ENCODE measurements at places on chromosomes 7 and 10.

DNA sequence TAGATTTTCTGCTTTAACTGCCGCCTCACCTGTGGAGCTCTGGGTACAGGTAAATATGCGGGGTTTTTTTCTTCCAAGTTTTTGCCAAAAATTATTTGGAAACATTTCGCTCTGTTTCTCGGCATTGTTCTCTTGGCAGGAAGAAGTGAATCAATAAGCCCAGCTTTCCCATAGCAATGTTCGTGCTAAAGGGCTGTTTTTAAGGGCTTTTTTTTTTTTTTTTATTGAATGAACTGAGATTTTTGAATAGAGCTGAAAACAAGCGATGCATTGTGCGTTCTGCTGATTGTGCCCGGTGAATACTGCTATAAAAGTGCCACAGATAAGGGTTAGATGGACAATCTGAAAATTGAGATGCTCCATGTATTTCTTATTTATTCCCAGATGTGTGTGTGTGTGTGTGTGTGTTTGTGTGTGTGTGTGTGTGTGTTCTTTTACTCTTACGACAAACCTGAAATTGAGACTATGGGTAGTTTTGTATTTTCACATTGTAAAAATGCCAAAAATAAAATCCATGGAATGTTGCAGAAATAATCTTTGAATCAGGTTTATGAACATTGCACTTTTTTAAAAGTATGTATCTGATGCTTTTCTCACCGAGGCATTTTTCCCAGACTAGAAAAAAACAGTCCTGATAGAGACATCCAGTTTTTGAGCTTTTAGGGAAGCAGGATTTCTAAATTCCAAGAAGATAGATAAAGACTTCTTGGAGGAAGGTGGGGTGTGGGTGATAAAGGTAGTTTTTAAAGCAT lies 30.5 kb downstream of the KIAA1217 start:
- DNase-seq, result no peak

DNA sequence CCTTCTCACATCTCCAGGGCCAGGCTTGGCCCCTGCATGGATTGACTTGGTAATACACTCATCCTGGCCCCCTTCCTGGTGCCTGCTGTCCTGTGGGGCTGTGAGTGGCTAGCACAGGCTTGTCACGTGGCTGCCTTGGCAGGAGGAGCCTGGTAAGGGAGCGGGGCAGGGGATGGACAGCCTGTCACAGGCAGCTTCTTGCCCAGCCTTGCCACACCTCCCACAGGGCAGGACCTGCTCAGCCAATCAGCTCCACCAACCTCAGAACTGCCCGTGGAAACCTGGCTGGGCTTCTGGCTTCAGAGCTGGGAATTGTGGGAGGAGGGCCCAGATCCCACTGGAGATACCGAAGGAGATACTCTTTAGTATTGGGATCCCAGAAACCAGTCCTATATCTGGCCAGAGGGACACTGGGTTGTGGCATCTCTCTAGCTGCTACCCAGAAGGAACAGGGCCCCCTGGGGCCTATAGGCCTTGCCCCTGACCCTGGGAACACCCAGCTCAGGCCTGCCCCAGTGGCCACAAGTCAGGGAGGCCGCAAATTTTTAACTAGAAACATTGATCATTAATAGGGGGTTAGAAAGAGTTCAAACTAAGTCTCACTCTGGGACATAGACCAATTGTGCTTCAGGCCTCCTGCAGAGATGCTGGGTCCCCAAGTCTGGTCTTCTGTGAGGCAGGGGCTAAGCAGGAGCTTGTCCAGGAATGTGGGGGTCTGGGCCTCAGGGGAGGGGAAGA lies at the start of gene HOGA1:
TSS of gene HOGA1 (plus strand) at position 330 of the 738 bp plus-strand sequence. CDS start at position 645, 315 bp downstream.
- peak; percentile 14 for DNase-seq

GRCh38 chr7:5827755-5828154 lies 46.3 kb upstream of the RNF216 start:
- DNase-seq, result no peak

GRCh38 chr7:13139436-13139835 lies 452.0 kb downstream of the ARL4A start:
- no peak for DNase-seq

GRCh38 chr10:6516281-6516928 lies 63.7 kb downstream of the PRKCQ start:
- DNase-seq, result no peak

- DNase-seq, result no peak
These were observed 132.6 kb downstream of the CELF2 start for GRCh38 chr10:11150231-11150731.

DNA sequence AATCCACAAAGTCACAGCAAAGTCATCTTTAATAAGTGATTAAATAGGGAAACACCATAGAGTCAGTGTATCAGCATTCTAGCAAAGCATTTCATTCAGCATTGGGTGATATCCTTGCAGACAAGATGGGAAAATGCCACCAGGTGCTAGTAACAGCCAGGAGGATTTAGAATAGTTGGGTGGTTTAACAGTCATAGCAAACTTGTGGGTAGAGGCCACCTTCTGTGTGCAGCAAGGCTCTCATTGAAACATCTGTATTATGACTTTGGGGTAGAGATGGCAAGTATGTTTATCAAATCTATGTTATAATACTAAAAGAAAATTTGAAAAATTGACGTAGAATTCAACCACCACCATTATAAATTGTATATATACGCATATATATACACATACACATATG lies 26.4 kb upstream of the ADO start:
- no peak for DNase-seq

- no peak for DNase-seq
These were observed 138.7 kb downstream of the GNAI1 start for GRCh38 chr7:80273327-80273726.

- no peak for DNase-seq
These were observed 90.5 kb upstream of the PAX2 start for GRCh38 chr10:100654782-100655325.

DNA sequence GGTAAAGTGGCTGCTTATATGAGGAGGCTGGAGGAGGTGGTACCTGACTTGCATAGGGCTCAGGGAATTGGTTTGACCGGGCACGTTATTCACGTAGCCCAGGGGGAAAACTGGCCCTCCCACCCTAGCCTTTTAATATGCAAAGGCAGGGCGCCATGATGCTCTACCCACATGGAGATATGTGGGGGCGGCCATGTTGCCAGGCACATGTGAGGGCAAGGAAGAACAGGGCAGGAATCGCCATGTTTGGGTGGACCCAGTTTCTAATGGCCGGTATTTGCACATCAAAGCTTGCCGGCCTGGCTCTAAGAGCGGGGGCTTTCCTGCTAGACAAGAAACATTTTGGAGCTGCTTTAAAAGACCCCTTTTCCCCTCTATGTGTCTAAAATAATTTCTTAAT lies 949.7 kb upstream of the C7orf33 start:
- no peak for DNase-seq

GRCh38 chr7:136174477-136175125 lies 197.4 kb upstream of the MTPN start:
- DNase-seq, result no peak

GRCh38 chr7:159151231-159151630 lies 6.6 kb upstream of the VIPR2 start:
- DNase-seq, result no peak

- DNase-seq, result peak; percentile 94
These were observed 190.9 kb downstream of the REEP3 start for GRCh38 chr10:63711867-63712716.

DNA sequence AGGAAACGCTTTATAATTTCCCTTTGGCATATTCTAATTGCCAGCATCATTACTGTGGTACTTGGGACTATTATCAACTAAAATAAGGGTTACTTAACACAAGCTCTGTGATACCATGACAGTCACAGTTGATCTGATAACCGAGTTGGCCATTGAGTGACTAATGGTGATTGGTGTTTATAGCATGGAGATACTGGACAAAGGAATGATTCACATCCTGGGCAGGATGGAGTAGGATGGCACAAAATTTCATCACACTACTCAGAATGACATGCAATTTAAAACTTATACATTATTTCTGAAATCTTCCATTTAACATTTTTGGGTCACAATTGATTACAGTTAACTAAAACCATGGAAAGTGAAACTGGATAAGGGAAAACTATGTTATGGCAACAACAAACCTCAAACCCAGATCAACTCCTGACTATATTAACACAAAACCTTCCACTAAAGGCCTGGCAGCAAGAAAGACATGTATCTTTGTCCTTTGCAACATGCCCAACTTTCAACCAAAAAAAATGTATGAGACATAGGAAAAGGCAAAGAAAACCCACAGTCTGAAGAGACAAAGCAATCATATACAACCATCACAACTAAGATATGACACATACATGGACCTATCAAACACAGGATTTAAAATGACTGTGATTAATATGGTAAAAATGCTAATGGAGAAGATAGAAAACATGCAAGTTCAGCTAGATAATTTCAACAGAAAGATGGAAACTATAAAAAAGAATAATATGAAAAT lies 208.5 kb upstream of the NRP1 start:
- no peak for DNase-seq

- DNase-seq, result no peak
These were observed 59.7 kb downstream of the LCOR start for GRCh38 chr10:96891840-96892239.

- DNase-seq, result no peak
These were observed 105.3 kb downstream of the OAT start for GRCh38 chr10:124313374-124313773.

GRCh38 chr7:116348346-116348745 lies 138.0 kb downstream of the TES start:
- no peak for DNase-seq

- no peak for DNase-seq
These were observed 21.5 kb upstream of the CYP26C1 start for GRCh38 chr10:93039110-93039509.

DNA sequence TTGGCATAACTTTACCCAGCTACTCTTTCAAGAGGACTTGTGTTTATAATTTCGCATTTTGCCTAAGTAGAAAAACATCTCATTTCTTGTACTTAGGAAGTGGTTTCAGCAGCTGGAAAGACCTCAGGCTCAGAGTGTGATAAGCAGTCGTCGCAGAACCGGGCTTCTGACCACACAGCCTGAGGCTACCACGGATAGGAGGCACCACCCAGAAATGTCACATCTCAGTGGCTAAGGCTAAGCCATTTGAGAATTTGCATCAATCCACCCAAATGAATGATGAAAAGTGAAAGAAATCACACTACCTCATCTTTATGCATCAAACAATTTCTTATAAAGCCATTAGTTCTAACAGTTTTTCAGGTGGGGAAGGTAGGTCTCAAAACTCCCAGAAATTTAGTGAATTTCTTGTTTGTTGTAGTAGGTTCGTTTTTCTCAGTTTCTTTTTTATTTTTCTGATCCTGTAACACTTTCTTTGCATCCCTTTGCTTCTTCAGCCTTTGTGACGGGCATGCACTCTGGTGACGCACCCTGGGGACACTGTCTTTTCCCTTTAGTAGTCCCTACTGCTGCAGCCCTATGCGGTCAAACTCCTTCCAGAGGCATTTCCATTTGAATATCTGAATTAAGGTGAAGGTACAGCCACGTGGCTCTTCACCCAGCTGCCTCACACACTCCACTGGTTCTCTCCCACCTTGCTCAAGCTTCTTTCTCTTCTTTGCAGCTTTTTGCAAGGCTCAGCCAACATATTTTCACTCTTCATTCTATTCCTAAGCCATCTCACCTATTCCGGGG lies 68.5 kb downstream of the MAP3K8 start:
- no peak for DNase-seq

GRCh38 chr7:17347401-17347800 lies 48.9 kb downstream of the AHR start:
- no peak for DNase-seq

DNA sequence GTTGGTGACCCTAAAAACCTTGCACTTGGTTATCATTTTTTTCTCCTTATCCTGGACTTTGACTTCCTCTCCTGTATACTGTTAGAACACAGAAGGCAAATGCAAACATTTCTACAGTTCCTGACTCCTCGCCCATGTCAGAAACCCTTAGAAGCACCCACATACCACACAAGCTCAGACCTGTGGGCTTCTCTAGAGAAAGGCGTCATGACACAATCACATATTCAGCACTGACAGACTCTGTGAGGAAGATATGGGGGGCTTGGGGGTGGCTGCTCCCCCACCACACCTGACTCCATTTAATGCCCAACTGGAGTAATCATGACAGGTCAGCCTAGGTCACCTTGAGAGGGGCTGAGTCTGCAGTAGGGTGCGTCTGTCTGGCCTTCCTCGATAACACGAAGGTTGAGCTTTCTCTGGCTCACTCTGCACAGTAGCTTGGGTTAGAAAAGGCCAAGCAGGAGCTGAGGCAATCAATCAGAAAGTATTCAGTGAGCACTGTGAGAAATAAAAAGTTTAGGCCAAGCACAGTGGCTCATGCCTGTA lies 50.9 kb downstream of the CCDC3 start:
- DNase-seq, result no peak

GRCh38 chr7:69213878-69214277 lies 384.4 kb upstream of the AUTS2 start:
- DNase-seq, result peak; percentile 40

DNA sequence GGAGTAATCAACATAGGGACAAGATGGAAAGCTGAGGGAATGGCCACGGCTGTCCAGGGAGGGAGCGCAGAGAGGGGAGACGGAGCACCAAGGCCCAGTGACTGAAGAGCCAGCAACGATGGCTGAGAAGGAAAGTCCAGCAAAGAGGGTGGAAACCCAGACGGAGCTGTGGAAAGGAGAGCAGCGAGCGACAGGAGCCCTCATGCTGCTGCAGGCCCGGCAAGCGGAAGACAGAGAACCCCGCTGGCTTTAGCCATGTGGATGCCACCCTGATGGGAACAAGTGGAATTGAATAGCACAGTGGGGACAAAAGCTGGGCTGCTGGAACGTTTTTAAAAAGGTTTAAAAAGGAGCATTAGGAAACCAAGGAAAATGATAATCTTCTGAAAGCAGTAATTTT lies 82.9 kb upstream of the DDC start:
- no peak for DNase-seq

DNA sequence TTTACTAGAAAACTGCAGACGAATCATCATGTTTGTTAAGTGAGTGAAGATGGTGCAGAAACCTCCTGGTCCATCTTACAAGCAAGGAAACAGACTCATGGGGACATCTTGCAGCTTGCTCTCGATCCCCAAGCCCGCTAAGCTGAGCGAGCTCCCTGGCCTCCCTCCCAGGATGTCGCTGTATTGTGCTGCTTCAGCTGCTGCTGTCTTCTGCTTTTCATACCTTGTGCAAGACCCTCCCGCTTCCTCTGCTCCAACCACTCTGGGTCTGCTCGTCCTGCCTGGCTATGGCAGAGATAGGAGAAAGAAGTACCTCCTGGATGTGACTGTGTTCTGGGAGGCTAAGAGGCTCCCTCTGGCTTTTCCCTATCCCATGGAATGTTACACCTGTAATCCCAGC lies 285.2 kb upstream of the FZD8 start:
- DNase-seq, result no peak

DNA sequence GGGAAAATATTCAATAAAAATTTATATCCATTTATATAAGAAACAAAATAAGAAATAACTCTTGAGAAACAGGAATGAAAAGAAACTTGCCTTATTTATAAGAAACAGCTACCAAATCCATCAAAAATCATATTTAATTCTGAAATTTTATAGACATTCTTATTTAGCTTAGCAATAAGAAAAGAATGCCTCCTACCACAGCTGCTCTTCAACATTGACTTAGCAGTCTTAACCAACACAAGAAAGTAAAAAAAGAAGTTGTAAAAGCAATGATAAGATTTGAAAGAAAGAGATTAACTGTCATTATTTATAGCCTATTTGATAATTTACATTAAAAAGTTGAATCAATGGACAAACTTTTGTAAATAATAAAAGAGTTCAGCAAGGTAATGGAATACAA lies 212.8 kb downstream of the ZNF365 start:
- DNase-seq, result no peak

GRCh38 chr10:132841615-132841975 lies 55.6 kb upstream of the NKX6-2 start:
- no peak for DNase-seq

GRCh38 chr10:117818721-117819120 lies 228.0 kb downstream of the RAB11FIP2 start:
- DNase-seq, result no peak

Data from GM04504 (cell line).